ENCODE measurements at places on chromosomes 4 and X.

DNA sequence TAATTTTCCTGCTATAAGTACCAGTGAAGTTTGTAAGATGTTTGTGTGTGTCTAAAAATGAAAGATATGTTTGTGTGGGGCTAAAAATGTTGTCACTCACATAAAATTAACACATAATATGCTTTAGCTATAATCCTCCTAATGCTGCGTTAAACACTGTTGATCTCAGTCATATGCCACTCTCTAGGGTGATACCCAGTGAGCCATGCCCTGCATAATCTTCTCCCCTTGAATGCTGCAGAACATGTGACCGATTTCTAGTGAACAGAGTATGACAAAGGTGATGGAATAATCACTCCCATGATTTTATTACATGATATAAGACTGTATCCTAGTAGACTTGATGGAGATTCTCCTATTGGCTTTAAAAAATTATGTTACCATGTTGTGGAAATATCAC lies 119.1 kb upstream of the EPHA5 start:
- no peaks in the 10 kb centered on the region for H3K36me3 ChIP-seq
- H3K27me3 ChIP-seq: no peaks in the 10 kb centered on the region
- no peak for DNase-seq
- H3K4me3 ChIP-seq: no peak overlapping the region
- H3K4me1 ChIP-seq: no peaks in the 10 kb centered on the region

- no peak for DNase-seq
- no peaks in the 10 kb centered on the region for H3K36me3 ChIP-seq
- H3K4me1 ChIP-seq: no peaks in the 10 kb centered on the region
- no peak overlapping the region for H3K4me3 ChIP-seq
- H3K27me3 ChIP-seq: no peaks in the 10 kb centered on the region
- H3K27ac ChIP-seq: no peak overlapping the region
Observed at GRCh38 chrX:41478381-41478911, 31.3 kb downstream of the NYX start.

- no peak overlapping the region for H3K4me3 ChIP-seq
- peaks cover 11% of the 10 kb centered on the region for H3K4me1 ChIP-seq
- no peaks in the 10 kb centered on the region for H3K36me3 ChIP-seq
- H3K27ac ChIP-seq: no peak overlapping the region
- H3K27me3 ChIP-seq: peaks cover 75% of the 10 kb centered on the region
Observed at GRCh38 chr4:1511441-1512041, 105.3 kb upstream of the NKX1-1 start.

GRCh38 chr4:22504922-22505321 lies 10.9 kb downstream of the ADGRA3 start:
- no peak overlapping the region for H3K4me3 ChIP-seq
- no peak overlapping the region for H3K27ac ChIP-seq
- no peaks in the 10 kb centered on the region for H3K36me3 ChIP-seq

GRCh38 chr4:176425035-176425434 lies 105.3 kb downstream of the SPCS3 start:
- no peaks in the 10 kb centered on the region for H3K27me3 ChIP-seq
- no peak overlapping the region for H3K27ac ChIP-seq
- DNase-seq: no peak
- H3K4me1 ChIP-seq: no peaks in the 10 kb centered on the region
- H3K36me3 ChIP-seq: no peaks in the 10 kb centered on the region

- H3K4me1 ChIP-seq: peaks cover 9% of the 10 kb centered on the region
- H3K36me3 ChIP-seq: no peaks in the 10 kb centered on the region
- no peak overlapping the region for H3K27ac ChIP-seq
- no peak overlapping the region for H3K4me3 ChIP-seq
- no peaks in the 10 kb centered on the region for H3K27me3 ChIP-seq
- DNase-seq: no peak
Observed at GRCh38 chr4:17280261-17281018, 231.4 kb downstream of the QDPR start.

DNA sequence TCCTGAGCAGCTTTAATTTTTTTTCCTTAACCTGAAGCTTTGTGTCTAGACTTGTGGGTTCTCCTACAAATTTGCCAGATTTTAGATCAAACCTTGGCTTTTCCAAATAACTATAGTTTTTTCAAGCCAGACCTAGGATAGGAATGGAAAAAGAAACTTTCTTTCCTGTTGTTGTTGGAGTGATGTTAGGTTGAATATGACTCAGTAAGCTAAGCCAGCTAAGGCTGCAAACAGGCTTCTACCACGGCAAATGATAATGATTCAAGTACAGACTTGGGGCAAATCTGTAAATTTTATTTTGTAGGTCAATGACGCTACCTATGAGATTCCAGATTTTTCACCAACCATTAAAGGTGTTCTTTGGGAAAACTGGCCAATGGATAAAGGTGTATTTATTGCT lies 45.6 kb downstream of the WDR19 start:
- no peak for DNase-seq
- H3K4me1 ChIP-seq: no peaks in the 10 kb centered on the region
- H3K36me3 ChIP-seq: peaks cover 25% of the 10 kb centered on the region
- no peak overlapping the region for H3K27ac ChIP-seq

DNA sequence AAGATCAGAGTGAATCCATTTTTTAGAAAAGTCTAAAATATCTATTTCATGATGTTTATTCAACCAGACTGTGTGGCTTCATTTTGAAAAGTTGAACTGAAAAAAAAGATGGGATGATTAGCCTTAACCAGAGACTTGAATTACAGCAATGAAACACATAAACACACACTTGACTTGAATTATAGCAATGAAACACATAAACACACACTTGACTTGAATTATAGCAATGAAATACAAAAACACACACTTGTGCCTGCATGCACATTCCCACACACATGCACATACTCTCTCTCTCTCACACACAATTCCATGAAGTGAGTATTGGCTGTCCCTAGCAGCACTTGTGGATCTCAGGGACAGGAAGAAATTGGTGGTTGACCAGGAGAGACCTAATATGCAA lies 286.8 kb downstream of the USP46 start:
- no peak overlapping the region for H3K27ac ChIP-seq
- H3K36me3 ChIP-seq: no peaks in the 10 kb centered on the region
- H3K27me3 ChIP-seq: no peaks in the 10 kb centered on the region
- no peaks in the 10 kb centered on the region for H3K4me1 ChIP-seq
- no peak for DNase-seq

DNA sequence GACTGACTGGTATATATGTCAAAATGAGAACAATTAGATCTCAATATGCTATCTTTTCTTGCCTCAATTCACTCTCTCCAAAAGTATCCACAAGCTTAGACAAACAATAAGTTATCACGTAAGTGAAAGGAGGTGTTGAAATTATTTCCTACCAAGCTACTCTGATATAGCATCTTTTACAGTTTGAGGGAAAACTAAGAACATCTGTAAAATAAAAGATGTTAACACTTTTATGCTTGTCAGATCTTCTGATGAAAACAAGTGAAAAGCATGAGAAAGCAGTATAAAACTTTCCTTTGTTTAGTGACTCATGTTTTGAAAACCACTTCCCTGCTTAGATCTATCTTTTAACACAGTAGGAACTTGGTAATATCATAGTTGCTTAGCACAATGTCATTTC lies 8.4 kb upstream of the MAB21L2 start:
- no peak overlapping the region for H3K27ac ChIP-seq
- H3K4me3 ChIP-seq: no peak overlapping the region
- peaks cover 3% of the 10 kb centered on the region for H3K36me3 ChIP-seq
- no peaks in the 10 kb centered on the region for H3K4me1 ChIP-seq

- no peak overlapping the region for H3K27ac ChIP-seq
- peaks cover 7% of the 10 kb centered on the region for H3K4me1 ChIP-seq
- no peak for DNase-seq
- H3K36me3 ChIP-seq: no peaks in the 10 kb centered on the region
- H3K4me3 ChIP-seq: no peak overlapping the region
- H3K27me3 ChIP-seq: peaks cover 4% of the 10 kb centered on the region
Observed at GRCh38 chr4:108049406-108049805, 59.7 kb downstream of the HADH start.

- no peak overlapping the region for H3K27ac ChIP-seq
- H3K4me3 ChIP-seq: no peak overlapping the region
- no peaks in the 10 kb centered on the region for H3K27me3 ChIP-seq
Observed at GRCh38 chr4:138894709-138895108, 120.9 kb upstream of the NOCT start.

GRCh38 chr4:96315815-96316214 lies 475.9 kb downstream of the PDHA2 start:
- H3K36me3 ChIP-seq: no peaks in the 10 kb centered on the region
- no peak overlapping the region for H3K27ac ChIP-seq
- no peak overlapping the region for H3K4me3 ChIP-seq

DNA sequence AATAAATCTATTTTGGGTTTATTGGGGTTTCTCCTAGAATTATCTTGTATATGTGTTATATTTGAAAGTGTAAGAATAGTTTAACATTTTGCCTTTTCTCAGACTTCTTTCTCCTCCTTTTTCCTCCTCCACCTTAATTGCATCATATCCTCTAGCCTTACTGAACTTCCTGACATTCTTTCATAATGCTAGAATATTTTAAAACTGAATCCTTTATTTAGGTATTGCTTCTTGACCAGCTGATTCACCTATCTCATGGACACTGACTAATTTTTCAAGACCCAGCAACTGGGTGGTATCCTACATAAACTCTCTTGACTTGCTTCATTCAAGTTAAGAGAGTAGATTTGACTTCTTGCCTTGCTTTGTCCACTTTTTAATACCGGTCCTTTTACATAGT lies 1508.9 kb downstream of the STIM2 start:
- no peak overlapping the region for H3K27ac ChIP-seq
- no peaks in the 10 kb centered on the region for H3K36me3 ChIP-seq
- DNase-seq: no peak
- H3K4me1 ChIP-seq: no peaks in the 10 kb centered on the region

GRCh38 chr4:142846729-142847596 lies 862 bp upstream of the INPP4B start:
- H3K27ac ChIP-seq: no peak overlapping the region
- peaks cover 22% of the 10 kb centered on the region for H3K27me3 ChIP-seq
- no peak for DNase-seq
- peak overlapping the region; percentile 69 for H3K4me3 ChIP-seq
- no peaks in the 10 kb centered on the region for H3K36me3 ChIP-seq

- H3K4me1 ChIP-seq: peaks cover 9% of the 10 kb centered on the region
- no peaks in the 10 kb centered on the region for H3K27me3 ChIP-seq
- no peaks in the 10 kb centered on the region for H3K36me3 ChIP-seq
Observed at GRCh38 chr4:138677212-138677611, 338.4 kb upstream of the NOCT start.

- DNase-seq: no peak
- H3K4me1 ChIP-seq: no peaks in the 10 kb centered on the region
- no peak overlapping the region for H3K4me3 ChIP-seq
- no peaks in the 10 kb centered on the region for H3K36me3 ChIP-seq
- H3K27me3 ChIP-seq: no peaks in the 10 kb centered on the region
Observed at GRCh38 chr4:181659202-181659601, 584.0 kb upstream of the TENM3 start.

DNA sequence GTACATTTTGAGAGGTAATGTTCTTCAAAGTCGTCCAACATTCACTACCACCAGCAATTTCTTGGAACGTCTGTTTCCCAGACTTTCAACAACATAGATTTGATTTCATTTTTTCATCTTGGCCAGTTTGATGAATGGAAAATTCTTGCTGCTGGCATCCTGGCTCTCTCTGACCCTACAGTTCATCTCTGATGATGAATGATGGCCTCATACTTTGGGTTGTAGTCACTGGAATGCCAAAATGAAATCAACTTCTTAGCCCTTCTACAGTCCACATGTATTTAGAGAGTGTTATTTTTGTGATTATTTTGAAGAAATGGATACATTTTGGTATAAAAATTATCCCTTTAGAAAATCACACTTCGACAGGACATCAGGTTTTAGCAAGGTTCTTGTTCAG lies 8.8 kb downstream of the CHST7 start:
- no peaks in the 10 kb centered on the region for H3K27me3 ChIP-seq
- no peak overlapping the region for H3K4me3 ChIP-seq
- peaks cover 14% of the 10 kb centered on the region for H3K4me1 ChIP-seq
- no peak overlapping the region for H3K27ac ChIP-seq
- H3K36me3 ChIP-seq: no peaks in the 10 kb centered on the region

DNA sequence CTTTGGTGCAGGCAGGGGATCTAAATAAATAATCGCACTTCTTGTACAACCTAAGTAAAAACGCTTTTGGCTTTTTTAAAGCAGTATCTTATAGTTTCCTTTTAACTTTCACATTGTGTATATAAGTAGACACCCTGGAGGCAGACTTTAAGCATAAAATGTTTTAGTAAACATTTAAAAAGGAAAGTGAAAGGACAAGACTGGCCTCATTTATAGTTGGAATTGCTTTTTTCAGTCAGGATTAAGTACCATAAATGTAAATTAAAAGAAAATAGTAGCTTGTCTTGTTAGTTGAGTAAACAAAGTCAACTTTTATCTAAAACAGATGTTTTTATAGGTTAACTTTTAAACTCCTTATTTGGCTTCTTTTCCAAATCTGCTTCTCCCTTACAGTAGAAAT lies 39.7 kb downstream of the PTPN13 start:
- peaks cover 2% of the 10 kb centered on the region for H3K4me1 ChIP-seq
- H3K27me3 ChIP-seq: no peaks in the 10 kb centered on the region
- H3K4me3 ChIP-seq: no peak overlapping the region
- no peak for DNase-seq

DNA sequence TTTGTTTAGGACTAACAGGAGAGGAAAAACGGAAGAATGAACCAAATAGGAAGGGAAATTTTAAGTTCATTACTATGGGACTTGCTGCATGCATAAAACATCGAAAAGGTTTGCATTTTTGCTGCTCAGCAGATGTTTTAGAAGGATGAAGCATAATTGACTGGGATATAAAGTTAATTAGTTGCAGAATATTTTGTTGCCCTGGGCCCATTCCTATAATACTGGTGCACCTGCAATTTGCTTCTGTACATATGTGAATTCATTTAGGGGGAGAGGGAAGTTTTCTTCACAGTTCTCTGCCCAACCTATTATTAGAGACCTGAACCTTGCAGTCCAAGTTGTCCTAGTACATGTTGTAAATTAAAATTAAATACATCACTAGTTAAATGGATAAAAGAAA lies 232.0 kb downstream of the UGT8 start:
- no peak for DNase-seq
- no peaks in the 10 kb centered on the region for H3K36me3 ChIP-seq
- H3K27ac ChIP-seq: no peak overlapping the region
- no peaks in the 10 kb centered on the region for H3K27me3 ChIP-seq

DNA sequence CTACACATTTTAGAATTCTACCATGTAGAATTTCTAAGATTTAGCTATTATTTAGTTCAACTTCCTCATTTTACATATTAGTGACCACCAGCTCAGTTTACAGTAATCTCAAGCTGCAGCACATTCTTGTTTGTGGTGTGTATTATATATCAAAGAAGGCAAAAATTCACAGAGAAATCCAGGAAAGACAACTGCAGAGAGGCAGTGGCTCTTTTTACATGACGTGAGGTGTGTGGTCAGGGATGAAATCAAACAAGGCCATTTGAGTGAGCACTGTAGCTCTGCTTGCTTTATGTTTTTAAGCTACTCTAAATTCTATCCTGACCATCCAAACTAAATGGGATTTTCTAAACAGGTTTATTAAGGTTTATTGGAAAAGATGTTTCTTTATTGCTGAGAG lies 71.1 kb downstream of the COL25A1 start:
- no peak overlapping the region for H3K27ac ChIP-seq
- H3K27me3 ChIP-seq: no peaks in the 10 kb centered on the region
- no peak overlapping the region for H3K4me3 ChIP-seq
- no peaks in the 10 kb centered on the region for H3K36me3 ChIP-seq
